Stimulated activated CD4-positive, alpha-beta T cell treated with anti-CD3 and anti-CD28 coated beads, Interleukin-1b, Interleukin-23, amount 100 ng/mL, for 24 hours (primary cell): ENCODE measurements at places on chromosomes 3 and 15.

GRCh38 chr3:184479426-184480126, 82.0 kb upstream of the EPHB3 start:
- DNase-seq: no peak

DNA sequence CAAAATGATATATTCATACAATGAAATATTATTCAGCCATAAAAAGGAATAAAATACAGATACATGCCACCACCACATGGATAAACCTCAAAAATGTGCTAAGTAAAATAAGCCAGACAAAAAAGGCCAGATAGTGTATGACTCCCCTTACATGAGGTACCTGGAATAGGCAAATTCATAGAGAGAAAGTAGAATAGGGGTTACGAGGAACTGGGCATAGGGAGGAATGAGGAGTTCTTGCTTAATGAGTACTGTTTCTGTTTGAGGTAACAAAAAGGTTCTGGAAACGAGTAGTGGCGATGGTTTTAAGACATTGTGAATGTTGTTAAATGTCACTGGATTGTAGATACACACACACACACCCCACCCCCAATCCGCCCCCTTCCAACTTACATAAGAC, 8.2 kb downstream of the RAF1 start:
- no peak for DNase-seq

DNA sequence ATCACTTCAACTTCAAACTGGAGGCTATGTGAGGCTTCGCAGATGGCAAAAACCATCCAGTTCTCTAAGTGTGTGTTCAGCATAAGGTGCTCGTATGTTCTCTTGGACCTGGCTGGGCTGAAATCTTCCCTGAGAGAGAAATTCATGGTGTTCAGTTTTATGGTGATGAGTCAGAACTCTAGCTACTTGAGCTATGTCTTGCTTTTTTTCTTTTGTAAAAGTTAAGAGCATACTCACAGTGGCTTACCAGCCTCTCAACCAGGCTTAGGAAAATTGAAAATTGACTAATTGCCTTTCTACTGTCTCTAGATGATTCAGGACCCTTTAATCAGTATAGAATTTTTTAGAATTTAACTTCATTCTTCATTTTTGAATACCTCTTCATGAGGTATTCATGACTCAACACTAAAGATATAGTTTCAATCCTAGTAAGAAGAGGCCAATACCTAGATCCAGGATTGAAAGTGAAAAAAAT, 617.5 kb downstream of the TBL1XR1 start:
- DNase-seq: no peak

GRCh38 chr15:69164807-69165636, 4.6 kb downstream of the GLCE start:
- DNase-seq: no peak

DNA sequence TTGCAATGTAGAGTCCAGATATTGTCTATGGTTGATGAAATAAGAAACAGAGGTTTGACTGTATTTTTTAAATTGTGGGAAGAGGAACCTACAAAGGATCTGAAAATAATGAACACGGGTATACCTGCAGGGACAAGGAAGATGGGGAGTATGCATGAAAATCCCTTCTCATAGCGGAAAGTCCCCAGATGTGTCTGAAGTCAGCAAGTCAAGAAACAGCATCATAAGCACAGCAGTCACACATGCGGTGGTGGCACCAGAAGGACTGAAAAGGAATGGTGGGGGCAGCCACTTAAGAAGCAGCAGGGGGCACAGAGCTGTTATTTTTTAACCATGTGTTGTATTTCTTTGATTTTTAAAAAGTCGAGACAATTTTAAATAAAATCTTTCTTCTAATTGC, 4.7 kb downstream of the MRPS11 start:
- DNase-seq: no peak

- no peak for DNase-seq
Measured at GRCh38 chr3:119350114-119350513, 55.9 kb downstream of the ARHGAP31 start.

DNA sequence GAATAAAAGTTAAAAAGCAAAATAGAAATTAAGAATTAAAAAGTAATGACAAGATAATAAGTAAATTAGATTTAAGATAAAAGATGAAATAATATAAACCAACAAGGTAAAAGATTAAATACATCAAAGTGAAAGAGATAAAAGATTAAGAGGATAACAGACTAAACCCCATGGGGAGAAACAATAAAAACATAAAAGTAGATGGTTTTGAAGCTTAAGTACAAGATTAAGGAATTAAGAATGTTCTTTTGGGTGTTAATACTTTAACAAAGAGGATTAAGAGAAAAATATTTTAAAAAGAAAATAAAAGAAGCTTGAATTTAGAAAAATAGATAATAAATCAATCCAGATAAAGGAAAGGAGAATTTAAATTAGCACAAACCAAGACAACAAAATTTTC, 85.4 kb downstream of the SQOR start:
- DNase-seq: no peak

GRCh38 chr3:45816544-45816943, 20.2 kb upstream of the SLC6A20 start:
- DNase-seq: no peak

GRCh38 chr3:42699511-42699971, 3.1 kb downstream of the HHATL start:
- DNase-seq: no peak

- no peak for DNase-seq
Measured at GRCh38 chr3:101577286-101577685, 3.3 kb downstream of the PCNP start.

DNA sequence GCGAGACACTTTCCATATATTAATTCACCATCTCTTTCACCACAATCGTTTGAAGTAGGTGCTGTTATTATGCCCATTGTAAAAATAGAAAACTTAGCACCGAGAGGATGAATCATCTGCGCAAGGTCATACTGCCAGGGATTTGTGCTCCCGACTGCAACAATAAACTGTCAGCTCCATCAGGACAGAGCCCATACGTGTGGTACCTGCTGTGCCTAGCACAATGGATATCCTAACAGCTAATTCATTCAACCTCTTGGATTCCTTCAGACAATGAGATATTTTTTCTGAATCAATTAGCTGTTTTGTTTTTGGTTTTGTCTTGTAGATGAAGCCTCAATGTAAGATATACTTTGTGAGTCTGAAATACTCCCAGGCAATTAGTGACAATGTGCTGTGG, 32.3 kb upstream of the PROK2 start:
- no peak for DNase-seq

DNA sequence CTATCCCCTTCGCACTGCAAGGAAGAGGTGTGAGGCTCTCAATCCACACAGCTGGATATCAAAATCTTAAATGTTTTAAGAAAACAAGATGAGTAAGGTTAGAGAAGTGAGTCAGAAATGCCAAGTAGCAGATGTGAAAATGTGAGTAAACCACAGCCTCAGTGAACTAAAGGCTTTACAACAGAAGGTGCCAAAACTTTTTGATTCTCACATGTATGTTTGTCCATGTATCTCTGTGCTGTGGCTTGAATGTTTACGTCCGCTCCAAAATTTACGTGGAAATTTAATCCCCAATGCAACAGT, 126.8 kb upstream of the PFN2 start:
- DNase-seq: no peak

DNA sequence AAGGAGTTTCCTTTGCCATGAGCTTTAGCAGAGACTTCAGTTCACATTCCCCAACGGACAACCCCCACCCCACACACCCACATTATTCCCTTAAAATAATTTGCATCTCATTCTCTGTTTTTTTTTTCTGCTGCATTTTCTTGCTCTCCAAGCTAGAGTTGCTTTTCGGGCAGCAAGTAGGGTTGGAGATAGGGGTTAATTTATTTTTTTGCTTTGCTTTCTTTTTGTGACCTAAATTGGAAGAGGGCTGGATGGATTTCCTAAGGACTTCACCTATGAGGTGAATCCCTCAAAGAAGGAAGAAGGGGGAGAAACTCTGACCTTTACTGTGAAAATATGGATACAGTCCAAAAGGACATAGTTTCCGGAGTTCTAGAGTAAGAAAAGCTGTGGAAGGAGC, 6.6 kb downstream of the SOX2 start:
- DNase-seq: no peak

GRCh38 chr3:193767353-193768069, 174.5 kb downstream of the OPA1 start:
- no peak for DNase-seq

- DNase-seq: no peak
Measured at GRCh38 chr3:38112378-38112761, 24.6 kb downstream of the ACAA1 start.

DNA sequence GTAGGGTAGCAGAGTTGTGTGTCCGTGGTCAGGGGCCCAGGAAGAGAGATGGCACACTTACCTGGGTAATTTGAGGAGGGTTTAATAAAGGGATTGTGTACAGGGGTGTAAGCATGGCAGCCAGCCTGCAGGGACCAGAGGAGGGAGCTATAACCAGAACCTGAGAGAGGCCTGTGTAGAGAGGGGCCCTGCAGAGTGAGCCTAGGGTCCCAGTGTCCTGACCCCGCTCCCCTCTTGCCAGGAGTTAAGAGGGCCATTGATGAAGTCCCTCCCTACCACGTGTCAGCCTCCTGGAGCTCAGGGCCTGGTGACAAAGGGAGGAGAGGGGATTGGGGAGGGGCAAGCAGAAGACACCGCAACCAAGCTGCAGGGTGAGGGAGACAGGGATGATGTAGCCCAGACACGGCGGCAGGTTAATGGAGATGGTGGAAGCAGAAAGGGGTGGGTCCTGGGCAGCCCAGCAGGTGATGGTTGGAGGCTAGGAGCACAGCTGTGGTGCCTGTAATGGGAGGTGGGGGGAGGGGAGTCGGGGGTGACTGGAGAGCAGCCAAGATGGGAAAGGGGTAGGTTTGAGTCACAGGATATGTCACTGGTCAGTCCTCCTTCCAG, 165.4 kb upstream of the TOPAZ1 start:
- DNase-seq: no peak

DNA sequence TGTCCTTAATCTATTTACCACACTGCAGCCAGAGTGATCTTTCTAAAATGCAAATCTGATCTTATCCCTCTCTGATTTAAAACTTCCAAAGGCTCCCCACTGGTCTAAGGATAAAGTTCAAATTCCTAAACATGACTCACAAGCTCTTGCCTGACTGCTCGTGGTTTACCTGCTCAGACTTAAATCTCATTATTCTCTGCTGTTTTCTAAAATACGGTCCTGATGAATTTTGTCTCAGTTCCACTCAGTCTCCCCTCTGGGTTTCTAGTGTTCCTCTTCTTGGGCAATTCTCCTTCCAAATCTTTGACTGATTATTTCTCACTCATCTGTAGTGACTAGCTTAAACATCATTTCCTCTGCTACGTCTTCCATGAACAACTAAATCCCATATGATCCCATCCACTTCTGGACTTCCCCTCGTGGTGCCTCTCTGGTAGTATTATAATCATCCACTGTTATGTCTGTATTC, 108.3 kb downstream of the P3H2 start:
- DNase-seq: no peak

DNA sequence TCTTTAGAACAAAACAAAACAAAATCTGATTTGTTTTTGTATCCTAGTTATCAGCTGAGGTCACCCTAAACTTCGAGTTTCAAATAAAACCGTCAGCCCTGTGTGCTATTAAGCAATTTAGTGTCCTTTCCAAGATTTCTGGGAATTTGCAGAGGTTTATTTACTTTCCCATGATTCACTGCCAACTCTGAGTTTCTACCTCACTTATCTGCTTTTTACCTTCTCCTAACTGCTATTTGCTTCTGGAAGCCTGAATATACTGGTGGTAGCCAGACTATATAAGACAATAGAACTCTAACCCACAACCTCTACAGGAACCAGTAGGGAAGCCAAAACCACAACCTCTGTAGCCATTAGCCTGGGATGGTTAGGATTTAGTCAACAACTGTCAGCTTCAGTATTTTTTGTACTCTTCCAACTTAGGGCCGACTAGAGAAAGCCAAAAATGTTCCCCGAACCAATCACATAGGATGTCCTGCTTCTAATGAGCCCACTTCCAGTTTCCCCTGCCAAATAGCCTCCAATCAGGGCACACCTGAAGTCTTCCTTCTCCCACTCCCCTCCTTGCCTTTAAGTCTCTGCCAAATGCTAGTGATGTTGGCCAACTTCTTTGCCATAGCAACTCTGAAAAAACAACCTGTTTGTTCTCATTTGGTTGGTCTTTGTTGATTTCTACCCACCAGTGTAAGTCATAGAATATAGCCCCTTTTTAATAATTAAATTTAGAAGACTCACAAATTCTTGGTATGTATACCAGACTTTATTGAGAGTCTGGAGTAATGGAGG, 273.1 kb downstream of the ULK4 start:
- no peak for DNase-seq

DNA sequence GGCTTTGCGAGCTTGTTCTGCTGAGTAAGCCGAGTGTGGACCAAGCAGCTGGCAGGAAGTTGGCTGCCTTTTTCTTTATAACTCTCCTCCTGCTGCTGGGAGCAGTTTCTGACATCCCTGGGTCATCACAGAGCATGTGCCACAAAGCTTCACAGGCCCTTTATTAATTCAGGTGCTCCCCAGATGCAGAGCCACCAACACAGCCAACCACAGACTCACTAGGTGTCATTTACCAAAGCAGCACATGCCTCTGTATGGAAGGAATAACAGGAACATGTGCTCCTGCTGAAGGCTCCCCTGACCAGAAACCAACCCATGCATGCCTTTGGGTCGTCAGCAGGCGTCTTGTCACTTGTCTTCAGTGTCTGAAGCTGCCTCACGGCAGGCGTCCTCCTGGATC, 152.5 kb downstream of the ADAMTS17 start:
- DNase-seq: no peak

DNA sequence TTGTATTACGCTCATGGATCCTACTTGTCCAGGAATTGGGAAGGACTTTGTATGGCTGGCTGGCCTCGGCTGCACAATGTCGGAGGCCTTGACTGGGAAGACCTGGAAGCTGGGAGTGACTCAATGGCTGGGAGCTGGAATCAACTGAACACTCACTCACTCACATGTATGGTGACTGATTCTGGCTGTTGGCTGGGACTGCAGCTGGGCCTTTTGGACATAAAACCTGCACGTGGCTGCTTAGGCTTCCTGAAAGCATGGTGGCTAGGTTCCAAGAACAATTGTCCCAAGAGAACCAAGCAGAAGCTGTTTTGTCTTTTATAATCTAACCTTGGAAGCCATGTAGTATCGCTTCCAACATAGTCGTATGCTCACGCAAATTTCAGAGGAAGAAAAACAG, 38.0 kb upstream of the CMTM8 start:
- DNase-seq: no peak

DNA sequence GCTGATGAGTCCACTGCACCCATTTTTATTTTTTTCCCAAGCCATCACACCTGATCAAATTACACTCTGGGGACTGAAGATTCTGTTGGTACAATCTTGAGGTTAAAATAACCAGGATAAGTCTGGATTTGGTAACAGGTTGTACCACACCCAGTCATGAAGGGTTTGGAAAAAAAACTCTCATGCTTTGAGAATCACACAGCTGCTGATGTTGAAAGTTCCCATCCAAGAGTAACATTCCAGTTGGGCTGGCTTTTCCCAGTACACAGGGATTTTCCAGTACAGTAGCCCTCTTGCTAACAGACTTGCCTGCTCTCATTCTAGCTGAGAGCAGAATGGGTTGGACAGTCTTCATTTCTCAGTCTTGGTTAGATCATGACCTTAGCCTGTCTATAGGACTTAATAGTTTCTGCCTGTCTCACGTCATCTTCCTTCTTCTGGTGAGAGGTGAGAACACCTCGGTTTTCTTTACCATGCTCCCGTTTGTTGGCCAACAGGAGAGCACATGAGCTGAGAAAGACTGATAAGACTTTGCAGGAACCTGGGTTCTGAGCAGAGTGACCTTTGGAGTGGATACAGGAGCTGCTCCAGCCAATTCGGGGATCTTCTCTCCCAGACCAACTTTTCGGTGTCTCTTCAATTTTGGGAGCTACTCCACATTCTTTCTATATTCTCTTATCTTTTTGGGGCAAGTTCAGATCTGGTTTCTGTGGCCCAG, 300.1 kb upstream of the LYSMD4 start:
- DNase-seq: no peak

- no peak for DNase-seq
Measured at GRCh38 chr3:54963641-54964040, 35.8 kb upstream of the LRTM1 start.
